ENCODE measurements at places on chromosomes 11 and 22.

DNA sequence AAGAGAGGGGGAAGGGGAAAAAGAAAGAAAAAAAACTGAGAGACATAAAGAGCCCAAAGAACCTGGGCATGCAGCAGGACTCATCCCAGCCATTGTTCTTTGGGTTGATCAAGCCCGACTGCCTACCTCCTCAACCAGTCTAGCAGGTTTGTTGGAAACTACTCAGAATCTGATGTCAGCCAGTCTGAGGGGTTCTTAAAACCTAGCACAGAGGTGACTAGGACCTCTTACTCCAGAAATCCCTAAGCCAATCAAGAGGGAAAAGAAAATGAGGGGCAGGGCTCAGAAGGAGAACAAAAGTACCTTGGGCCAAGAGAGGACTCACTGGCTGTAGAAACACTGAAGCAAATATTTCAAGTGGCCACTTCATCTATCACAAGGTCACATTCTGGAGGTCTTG, 228.0 kb downstream of the AASDHPPT start:
- no peak for DNase-seq

- DNase-seq, result no peak
Measured at GRCh38 chr11:75245356-75246005, 4.9 kb downstream of the TPBGL start.

DNA sequence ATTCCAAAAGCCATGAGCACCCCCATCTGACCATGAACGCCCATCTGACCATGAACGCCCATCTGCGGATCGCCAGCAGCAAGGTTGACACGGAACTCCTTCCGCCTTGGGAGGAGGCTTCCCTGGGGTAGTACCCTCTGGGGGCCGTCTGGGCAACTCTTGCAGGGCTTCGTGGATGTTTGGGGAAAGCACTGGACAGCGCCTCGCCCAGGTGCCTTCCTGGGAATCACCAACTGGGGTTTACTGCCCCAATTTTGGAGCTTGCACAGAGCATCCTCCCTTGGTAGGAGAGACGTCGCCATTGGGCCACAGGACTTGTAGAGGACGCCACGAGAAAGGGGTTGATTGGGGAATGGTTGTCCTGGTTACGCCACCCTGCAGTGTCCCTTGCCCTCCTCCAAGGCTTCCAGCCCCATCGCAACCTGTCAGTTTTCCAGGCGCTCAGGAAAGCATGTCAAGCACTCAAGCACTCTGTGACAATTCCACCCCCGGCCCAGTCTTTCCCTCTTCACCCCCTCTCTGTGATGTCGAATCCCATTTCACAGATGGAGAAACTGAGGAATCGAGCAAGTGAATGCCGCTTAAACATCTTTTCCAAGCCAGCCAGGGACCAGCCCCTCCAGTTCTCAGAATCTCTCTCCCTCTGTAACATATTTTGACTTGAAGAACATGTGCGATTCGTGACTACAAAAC, 914 bp upstream of the PRDM11 start:
- DNase-seq, result peak; percentile 77

- no peak for DNase-seq
Measured at GRCh38 chr11:3177931-3178330, 12.8 kb upstream of the OSBPL5 start.

DNA sequence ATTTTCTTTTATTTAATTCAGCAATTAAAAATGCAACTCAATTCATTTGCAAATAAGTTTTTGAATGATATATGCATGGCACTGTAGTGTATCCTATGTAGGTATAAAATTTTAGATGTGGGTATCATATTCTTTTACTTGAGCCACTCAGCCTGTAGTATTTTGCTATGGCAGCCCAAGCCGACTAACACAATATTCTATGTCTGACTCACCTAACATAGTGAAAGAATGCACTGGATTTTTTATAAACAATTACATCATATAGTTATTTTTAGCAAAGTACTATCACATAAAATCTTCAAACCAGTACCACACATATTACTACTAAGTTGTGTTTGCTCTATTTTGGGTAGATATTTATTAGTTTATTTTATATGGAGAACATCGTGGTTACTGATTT, 21.9 kb upstream of the GRIA4 start:
- no peak for DNase-seq

DNA sequence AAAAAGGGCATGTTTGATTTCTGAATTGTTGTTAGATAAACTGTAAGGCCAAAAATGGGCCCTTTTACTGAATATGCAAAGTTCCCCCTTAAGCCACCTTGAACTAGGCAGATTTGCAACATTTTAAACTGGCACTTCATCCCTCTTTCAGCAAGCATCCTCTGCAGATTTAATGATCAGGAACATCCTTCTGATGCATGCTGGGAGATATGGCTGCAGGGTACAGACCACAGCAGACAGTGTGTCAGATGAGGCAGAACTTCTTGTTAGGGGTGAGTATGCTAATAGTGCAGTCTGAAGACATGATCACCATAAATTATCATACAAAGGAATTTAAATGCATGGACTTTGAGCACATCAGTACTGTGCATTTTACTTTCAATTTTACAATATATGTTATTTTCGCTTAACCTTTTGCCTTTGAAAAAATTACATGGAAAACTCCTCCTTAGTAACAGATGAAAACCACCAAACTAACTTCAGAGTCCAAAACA, 462.5 kb upstream of the ARHGAP42 start:
- DNase-seq, result no peak

DNA sequence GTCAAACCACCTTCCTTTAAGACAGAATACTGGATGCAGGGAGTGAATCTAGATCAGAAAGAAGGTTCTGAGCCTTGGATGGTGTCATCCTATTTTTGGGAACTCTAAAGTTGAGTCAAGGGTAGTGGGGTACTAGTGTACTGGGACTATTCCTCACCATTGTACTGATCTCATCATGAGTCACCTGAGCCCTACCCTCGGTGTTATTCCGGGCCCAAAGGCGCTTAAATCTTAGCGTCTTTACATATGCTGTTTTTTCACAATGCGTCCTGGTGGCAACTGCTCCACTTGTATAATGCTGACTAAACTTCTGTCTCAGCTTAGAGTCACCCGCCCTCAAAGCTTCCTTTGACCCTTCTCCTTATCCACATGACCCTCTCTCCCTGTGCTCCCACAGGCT, 25.3 kb upstream of the PATE1 start:
- no peak for DNase-seq

DNA sequence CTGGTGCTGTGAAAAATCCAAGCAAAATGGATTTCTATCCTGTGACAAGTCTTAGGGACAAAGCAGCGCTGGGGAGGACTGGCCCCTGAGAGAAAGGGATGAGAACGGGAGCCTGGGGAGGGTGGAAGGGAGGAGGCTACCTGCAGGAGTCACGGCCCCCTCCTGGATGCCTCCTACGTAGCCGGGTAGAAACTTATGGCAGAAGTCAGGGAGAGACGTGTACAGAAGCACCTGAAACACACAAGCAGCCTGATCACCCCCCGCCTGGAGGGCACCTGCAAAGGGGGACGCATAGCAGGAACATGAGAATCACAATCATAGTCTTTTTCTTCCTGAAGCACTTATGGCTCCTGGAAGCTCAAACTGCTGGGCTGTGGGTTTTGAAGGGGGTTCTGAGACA, 6.1 kb downstream of the DHCR7 start:
- no peak for DNase-seq

GRCh38 chr11:33753304-33753967, 17.2 kb upstream of the CD59 start:
- DNase-seq, result no peak

DNA sequence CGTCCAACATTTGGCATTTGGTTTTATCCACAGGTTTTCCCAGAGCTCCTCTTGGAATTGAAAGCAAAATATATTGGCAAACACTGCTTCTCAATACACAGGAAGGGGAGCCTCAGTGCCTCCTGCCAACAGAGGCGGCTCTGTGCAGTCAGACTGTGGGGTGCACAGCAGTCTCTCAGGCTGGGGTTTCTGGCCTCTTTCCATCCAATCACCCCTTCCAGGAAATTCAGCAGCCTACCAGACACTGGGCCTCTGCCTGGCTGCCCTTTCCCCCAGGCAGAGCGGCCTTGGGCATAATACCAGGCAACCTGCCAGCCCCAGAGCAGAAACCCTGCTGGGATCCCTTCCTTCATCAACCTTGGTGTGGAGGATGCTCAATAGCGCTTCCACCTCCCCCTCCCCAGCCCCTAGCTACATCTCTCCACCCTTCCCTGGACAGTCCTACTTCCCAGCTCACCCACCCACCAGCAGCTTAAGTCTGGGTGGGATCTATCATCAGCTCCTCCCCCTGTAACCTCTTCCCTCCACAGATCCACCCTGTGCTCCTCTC, 17.8 kb upstream of the RAPSN start:
- no peak for DNase-seq

DNA sequence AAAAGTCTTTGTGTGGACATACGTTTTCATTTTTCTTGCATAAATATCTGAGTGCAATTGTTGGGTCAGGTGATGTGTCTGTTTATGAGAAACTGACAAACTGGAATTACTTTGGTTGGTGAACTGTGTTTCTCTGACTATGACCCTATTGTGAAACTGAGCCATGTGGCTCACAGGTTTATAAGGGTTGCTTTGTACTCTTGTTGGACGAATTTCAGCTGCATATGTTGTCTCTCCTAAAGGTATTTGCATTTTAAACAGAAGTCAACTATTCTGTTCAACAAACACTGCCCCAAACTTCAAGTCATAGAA, 34.4 kb upstream of the RASD2 start:
- DNase-seq, result no peak

GRCh38 chr11:746289-747157, 741 bp upstream of the TALDO1 start:
- no peak for DNase-seq

- DNase-seq, result peak; percentile 77
Measured at GRCh38 chr11:1988667-1989317, 8.8 kb downstream of the H19 start.

DNA sequence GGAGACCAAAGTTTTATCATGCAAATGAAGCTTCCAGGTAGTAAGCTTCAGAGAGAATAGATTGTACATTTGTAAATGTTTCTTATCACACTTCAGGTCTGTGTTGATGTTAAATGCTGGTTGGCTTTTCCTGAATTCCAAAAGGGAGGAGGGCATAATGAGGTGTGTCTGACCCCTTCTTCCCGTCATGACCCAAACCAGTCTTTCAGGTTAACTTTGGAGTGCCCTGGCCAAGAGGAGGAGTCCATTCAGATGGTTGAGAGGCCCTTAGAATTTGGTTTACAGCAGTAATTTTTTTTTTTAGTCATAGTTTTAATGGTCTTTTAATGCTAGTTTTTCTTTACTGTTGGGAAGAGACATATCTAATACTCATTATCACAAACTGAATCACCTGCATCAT, 2.5 kb downstream of the OR6X1 start:
- DNase-seq, result no peak

DNA sequence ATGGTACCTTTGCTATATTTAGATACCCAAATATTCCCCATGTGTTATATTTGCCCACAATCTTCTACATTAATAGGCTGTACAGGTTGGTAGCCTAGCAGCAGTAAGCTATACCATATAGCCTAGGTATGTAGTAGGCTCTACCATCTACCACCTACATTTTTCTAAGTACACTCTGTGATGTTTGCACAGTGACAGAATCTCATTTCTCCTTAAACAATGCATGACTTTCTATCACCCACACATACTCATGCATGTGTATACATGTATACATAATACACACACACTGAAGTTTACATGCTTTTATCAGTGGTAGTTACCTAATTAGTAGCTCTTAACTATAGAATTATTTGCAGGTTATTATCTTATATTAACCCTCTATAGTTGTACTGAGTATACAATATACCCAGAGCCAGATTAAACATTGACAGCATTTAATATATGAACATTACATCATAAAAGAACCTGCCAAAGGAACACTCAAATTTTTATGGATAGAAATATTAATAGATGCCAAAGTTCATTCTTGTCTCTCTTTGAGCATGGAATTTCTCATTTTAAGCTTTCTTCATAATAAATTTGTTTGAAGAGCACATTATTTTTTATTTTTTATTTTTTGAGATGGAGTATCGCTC, 51.4 kb downstream of the ELP4 start:
- DNase-seq, result no peak

- DNase-seq, result no peak
Measured at GRCh38 chr11:13040969-13041561, 31.9 kb downstream of the RASSF10 start.

- DNase-seq, result no peak
Measured at GRCh38 chr11:18461909-18462308, 6.3 kb downstream of the LDHAL6A start.

GRCh38 chr11:27909386-27909785, 198.6 kb downstream of the KIF18A start:
- no peak for DNase-seq

- no peak for DNase-seq
Measured at GRCh38 chr11:77068457-77069335, 1.9 kb downstream of the CAPN5 start.

GRCh38 chr11:70716216-70716615, 317.9 kb downstream of the CTTN start:
- DNase-seq, result no peak

DNA sequence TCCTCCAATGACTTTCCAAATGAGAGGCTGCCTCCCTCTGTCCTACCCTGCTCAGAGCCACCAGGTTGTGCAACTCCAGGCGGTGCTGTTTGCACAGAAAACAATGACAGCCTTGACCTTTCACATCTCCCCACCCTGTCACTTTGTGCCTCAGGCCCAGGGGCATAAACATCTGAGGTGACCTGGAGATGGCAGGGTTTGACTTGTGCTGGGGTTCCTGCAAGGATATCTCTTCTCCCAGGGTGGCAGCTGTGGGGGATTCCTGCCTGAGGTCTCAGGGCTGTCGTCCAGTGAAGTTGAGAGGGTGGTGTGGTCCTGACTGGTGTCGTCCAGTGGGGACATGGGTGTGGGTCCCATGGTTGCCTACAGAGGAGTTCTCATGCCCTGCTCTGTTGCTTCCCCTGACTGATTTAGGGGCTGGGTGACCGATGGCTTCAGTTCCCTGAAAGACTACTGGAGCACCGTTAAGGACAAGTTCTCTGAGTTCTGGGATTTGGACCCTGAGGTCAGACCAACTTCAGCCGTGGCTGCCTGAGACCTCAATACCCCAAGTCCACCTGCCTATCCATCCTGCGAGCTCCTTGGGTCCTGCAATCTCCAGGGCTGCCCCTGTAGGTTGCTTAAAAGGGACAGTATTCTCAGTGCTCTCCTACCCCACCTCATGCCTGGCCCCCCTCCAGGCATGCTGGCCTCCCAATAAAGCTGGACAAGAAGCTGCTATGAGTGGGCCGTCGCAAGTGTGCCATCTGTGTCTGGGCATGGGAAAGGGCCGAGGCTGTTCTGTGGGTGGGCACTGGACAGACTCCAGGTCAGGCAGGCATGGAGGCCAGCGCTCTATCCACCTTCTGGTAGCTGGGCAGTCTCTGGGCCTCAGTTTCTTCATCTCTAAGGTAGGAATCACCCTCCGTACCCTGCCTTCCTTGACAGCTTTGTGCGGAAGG, 2.9 kb downstream of the APOC3 start:
- no peak for DNase-seq

DNA sequence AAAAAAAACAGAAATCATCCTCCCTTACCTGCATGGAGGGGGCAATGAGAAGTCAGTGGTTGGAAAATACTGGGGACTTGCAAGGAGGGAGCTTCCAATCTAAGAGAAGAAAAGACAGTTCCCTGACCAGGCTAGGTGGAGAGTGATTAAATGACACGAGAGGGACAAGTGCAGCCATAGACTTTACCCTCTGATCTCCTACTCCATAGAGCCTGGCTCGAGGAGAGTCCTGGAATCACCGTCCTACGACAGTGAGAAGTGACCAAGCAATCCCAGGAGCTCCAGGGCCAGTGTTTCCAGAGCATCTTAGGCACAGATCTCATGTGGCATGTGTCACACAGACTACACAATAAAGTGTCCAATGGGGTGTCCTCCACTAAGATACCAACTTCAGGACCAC, 25.7 kb downstream of the MYH9 start:
- DNase-seq, result peak; percentile 69

GRCh38 chr11:96149743-96150555, 193.0 kb downstream of the MAML2 start:
- DNase-seq, result no peak

- no peak for DNase-seq
Measured at GRCh38 chr11:72808331-72808798, 5.8 kb upstream of the ATG16L2 start.
